Effector memory CD8-positive, alpha-beta T cell (primary cell): ENCODE measurements at places on chromosomes 12 and 14.

GRCh38 chr12:121579190-121579791 lies 1.5 kb downstream of the KDM2B start:
- peak; percentile 30 for DNase-seq

DNA sequence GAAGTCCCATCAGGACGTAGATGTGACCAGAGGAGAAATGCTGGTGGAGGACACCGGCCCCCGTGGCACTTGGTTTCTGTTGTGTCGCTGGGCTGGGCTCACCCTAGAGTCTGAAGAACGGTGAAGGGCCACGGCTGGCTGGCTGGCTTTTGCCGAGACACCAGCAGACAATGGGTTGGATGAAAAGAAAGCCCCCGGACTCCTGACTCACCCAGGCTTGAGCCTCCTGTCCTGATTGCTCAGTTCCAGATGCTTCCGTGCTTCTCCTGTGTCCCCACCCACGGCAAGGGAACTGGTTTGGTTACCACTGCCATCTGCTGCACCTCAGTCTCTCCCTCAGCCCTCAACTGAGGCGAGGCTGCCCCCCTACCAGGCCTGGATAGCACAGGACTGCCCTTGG lies 10.4 kb upstream of the ENDOU start:
- no peak for DNase-seq

DNA sequence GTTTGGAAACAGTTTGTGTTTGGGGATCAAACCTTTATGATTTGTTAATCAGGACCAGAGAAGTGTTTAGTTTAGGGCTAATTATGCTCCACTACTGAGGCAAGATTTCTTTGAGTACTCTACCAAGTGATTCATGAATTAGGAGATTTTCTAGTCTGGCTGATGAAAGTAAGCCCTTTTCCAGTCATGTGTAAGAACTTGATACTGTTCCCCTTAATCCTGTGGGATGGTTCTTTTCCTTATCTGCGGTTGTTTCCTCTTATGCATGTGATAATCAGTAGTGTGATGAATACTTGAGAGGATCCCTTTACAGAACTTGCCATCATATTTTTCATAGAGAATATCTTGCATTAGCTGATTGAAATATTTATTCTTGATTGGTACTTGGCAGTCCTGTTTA lies 42.1 kb downstream of the DYRK2 start:
- no peak for DNase-seq

GRCh38 chr12:6953442-6954315 lies 2.5 kb downstream of the PTPN6 start:
- peak; percentile 61 for DNase-seq

DNA sequence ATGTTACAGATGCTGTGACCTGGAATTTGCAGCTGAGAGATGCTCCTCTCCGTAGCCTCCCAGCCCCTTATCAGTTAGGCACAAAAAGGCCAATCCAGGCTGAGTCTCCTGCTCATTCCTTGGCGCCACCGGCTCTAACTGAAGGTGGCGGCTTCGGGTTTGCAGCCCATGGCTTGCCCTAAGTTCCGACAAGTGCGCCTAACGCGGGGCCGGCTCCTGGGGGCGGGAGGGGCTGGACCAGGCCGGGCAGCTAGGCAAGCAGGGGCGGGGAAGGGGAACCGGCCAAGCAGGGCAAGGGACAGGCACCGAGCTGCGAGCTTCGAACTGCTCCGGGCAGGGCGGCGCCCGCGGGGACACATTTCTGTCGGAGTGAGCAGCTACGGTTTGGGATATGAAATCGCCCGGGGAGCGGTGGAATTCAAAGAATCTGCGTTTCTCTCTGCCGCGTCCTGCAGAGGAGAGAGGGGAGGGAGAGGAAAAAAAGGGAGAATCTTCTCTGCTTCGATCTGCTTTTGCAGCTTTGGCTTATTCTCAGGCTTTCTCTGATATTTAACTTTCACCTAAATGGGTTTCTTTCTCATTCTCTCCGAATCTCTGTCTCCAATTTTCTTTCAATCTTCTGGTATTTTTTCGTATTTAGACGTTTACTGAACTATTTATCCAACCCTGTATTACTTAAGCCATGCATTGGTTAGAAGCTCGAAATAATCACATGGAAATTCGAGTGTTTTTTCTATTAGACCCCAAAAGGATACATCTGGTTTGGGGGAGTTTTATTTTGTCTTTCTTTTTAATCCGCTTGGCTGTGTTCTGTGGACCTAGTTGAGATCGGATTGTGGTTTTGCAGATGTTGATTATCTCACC lies 1.6 kb upstream of the HOXC12 start:
- DNase-seq = no peak

DNA sequence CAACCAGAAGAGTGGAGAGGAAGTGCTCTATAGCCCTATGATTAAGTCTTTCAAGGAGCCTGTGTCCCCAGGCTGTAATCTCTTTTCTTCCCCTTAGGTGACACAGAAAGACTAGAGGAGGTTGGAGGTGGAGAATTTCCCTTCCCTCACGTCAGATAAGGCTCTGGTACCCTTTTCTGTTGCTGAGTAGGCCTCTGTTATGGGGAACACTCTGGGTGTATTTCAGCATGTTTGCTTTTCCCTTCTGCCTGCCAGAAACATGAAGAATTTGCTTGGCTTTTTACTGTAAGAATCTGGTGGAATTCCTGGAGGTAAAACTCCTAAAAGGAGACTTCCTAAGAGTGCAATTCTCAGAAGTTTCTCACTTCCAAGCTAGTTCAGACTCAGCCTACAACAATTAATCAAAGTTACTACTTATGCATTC lies 58.3 kb downstream of the SIX1 start:
- DNase-seq = no peak

DNA sequence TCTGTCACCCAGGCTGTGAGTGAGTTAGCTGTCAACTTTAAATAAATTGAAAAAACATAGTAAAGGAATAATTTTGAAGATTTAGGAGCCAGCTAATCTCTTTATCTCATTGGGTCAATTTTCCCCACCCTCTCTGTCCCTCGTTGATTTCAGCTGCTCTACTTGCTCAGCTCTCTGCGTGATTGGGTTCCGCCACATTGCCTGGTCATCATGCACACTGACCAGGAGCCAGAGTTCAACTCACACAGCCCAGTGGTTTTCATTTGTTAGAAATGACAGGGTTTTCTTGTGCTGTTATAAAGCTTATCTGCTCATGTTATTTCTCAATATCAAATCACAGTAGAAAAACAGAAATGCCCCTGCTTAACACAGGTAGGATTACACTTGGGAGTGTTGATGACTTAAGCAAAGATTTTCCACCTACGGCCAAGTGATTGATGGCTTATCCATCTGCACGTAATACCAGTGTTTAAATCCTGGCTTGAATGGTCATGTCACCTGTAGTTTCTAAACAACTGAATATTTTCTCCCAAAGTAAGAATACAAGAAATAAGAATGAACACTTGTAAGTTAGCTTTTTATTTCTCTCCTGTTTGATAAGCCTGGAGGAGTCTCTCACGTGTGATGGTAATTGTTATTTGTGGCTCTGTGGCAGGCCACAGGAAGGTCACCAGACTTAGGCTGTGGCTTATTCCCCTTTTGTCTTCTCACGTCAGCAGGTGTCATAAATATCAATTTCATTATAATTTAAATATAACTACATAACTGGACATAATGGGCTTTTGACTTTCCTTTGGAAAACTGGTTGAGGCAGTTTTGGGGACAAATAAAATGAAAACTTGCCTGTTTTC lies 367.2 kb upstream of the DDHD1 start:
- no peak for DNase-seq
